Activated T-cell treated with anti-CD3 and anti-CD28 coated beads, Interleukin-2, amount 50 U/mL, for 1 hour (primary cell): ENCODE measurements at places on chromosomes 7 and 10.
A peak's percentile ranks its signal among the peaks of the same experiment; 100 is the strongest.

DNA sequence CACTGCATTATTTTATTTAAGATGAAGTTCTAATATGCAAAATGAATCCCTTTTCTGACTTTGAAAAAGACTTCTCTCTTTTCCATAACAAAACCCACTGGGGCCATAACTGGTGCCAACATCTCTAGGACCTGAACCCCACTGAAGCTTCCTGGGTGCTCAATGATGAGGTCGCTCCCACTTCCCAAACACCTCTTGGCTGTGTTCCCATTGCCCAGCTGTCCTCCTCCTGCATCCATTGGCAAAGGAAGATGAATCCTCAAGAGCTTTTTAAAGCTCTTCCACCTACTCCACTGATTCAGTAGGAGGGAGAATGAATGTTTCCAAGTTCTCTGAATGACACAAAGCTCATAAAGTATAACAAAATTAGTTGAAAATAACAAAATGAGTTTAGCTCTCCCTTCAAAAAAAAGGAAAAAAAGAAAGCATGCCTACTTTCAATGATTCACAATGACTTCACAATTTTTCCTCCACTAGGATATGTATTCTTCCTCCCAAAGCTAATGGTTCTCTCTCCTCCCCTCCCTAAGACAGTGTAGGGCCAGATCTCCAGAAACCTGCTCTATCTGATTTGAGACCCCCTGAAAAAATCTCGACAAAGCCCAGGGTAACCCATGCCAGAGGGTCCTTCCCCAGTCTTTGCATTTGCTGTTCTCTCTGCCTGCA, 64.8 kb downstream of the SORBS1 start:
- DNase-seq = no peak

DNA sequence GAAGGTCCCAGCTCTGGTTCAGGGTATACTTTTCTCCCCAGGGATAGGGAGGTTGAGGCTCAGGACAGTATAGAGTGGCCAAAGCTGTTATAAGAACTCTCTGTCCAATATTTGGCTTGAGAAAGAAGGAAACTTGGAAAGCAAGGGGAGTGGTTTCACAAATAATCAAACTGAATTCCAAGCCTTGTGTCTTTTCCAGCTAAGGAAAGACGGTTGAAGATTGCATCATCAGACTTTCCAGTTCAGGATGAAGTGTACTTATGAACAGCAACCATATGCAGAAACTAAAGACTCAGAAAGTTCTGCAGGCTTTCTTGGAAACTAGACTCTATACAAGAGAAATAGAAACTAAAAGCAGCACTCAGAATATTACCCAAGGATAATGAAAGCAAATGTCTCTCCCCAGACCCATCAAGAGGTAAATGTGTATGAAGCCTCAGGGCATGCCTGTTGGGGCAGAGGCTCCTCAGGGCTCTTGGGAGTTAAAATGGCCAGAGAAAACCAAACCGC, 46.4 kb downstream of the RAMP3 start:
- no peak for DNase-seq

GRCh38 chr7:17802056-17802455, 138.2 kb downstream of the SNX13 start:
- no peak for DNase-seq

GRCh38 chr10:90222939-90223338, 521.5 kb downstream of the KIF20B start:
- no peak for DNase-seq

GRCh38 chr7:96178581-96178980, 143.3 kb downstream of the SLC25A13 start:
- no peak for DNase-seq

GRCh38 chr10:131174651-131175540, 136.6 kb downstream of the TCERG1L start:
- no peak for DNase-seq

- DNase-seq = no peak
These were observed 49.4 kb upstream of the SUN1 start for GRCh38 chr7:782718-783449.

- DNase-seq = peak; percentile 34
These were observed 81.9 kb upstream of the CALN1 start for GRCh38 chr7:72493850-72494661.

DNA sequence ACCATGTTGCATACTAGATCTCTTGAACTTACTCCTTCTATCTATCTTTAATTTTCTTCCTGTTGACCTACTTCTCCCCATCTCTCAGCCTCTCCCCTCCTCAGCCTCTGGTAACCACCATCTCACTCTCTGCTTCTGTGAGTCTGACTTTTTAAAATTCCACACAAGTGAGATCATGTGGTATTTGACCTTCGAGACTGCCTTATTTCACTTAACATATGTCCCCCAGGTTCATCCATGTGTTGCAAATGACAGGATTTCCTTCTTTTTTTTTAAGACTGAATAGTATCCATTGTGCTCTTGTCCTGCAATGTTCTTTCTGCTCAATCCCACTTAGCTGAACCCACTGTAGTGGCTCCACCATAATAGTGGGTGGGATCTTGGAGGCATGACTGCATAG, 51.4 kb upstream of the DNAJC1 start:
- no peak for DNase-seq

- no peak for DNase-seq
These were observed 57.3 kb downstream of the NRP1 start for GRCh38 chr10:33277135-33277536.

DNA sequence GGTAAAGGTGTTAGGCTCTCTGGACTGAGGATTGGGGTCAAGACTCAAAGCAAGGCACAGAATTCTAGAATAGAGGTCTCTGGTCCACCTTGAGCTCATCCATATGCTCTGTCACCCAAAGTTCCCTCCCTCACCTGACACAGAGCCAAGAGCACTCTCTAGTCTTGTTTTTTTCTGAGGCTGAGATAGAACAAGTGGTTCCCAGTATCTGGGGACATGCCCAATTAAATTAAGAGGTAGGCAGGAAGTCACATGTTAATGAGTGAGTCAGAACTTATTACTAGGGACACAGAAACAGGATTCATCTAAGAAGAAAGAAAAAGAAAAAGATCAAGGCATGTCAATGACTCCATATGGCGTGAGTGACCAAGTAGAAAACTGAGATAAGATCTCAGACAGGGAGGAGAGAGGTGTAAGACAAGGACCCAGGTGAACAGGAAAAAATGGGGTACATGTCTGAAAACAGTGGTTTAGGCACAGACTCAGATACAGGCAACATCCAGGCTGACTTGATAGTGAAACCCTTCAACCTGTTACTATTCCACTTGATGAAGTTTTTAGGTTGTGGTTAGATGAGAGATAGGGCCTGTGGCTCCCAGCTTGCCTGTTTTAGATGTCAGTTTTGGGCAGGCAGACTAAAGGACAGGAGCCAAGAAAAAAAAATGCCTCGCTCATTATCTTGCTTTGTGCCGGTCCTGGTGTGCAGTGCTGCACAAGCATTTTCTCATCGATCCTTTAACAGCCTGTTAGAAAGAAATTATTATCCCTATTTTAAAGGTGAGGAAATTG, 609.9 kb downstream of the CCSER2 start:
- no peak for DNase-seq

GRCh38 chr10:132398566-132398991, 1.6 kb downstream of the PWWP2B start:
- DNase-seq = no peak

- no peak for DNase-seq
These were observed 5.9 kb upstream of the ITGA8 start for GRCh38 chr10:15725603-15726002.

DNA sequence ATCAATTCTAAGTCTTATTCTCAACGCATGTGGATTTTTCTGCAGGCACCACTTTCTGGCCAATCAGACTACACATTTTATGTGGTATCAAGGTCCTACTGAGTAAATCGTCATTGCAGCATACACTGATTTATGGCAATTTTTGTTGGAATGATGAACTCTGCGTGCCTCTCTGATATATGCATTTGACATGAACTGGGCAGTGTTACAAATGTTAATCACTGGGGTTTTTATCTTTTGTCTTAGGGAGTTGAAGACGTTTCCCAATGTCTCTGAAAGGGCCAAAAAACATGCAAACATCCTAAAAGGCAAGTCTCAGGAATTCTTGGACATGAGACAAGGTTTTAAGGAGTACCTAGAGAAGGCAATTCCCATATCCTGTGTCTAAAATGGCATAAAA, 809.5 kb upstream of the CELF2 start:
- no peak for DNase-seq

DNA sequence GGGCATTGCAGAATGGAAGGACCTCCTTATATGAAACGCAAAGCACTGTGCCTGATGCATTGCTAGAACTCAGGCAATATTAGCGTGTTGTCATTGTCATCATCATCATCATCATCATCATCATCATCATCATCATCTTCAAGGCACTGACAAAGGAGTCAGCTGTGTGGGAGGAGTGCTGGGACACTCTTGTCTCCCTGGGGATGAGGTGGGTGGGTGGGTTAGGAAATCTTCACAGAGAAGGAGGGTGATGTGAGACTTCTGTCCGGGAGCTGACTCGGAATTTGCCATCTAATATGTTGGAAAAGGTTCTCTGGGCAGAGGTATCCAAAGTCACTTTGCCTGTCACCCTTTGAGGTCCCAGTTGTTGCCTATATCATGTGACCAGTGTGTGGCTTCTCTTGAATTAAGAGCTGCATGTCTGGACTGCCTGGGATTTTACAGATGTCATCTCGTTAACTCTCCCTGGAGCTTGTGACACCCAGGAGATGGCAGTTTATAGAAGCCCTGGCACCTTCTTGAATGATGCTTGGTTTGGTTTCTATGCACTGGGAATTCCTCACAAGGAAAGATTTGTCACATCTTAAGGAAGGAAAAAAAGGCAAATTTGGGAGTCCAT, 7.1 kb downstream of the HTRA1 start:
- DNase-seq = no peak

DNA sequence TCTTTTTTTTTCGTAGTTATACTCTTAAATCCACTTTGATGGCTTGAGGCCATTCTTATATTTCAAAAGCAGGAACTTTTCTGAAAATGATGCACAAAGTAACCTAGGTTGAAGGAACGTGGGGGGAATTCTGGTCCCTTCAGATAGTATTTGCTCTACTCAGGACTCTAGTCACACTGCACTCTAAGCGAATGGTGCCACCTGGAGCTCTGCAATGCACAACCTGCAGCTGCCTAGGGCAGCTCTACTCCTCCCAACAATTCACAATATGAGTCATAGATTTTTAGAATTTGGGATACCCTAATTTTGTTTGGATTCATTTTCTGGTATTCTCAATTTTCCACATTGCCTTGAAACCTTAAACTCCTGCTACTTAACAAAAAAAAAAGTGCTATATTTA, 17.3 kb downstream of the SYPL1 start:
- DNase-seq = no peak

GRCh38 chr7:137402536-137403352, 59.2 kb upstream of the PTN start:
- no peak for DNase-seq

DNA sequence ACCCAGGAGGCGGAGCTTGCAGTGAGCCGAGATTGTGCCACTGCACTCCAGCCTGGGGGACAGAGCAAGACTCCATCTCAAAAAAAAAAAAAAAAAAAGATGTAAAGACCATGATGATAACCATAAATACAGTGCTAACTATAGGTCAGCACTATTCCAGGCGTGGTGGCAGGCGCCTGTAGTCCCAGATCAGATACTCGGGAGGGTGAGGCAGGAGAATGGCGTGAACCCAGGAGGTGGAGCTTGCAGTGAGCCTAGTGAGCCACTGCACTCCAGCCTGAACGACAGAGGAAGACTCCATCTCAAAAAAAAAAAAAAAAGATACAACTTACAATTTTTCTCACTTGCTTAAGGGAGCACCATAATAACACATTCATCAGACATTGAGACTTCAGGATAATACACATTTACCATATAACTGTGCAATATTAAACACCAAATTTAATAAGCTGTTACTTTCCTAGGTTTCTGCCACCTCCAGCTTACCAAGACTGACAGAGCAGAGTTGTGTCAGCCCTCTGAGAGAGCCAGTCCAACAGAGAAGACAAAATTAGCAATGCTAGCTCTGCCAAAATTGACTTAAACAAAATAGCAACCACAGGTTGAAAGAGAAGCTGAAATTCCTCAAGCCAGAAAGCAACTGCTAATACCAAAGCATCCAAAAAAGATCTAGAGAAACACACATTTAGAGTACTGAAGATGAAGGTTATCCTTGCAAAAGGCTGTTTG, 8.2 kb downstream of the DNA2 start:
- DNase-seq = no peak

- DNase-seq = no peak
These were observed 175.4 kb upstream of the AKR1E2 start for GRCh38 chr10:4650582-4650981.

DNA sequence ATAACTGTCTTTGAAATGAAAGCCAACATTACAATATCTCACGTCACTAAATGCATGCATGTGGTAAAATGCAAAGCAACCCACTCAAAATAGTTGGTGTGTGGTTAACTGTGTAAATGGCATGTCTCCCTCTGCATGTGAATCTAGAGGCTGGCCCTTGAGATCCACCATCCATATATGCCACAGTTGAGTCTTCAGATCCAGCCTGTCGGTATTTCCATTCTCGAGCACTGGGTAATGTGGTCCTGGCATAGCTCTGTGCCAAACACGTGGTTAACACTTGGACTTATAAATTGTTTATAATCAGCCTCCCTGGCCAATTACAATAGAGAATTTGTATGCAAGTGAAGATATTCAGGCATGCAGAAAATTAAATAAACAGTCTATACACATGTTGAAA, 90.3 kb downstream of the LYZL1 start:
- no peak for DNase-seq

GRCh38 chr7:22572292-22572691, 72.3 kb upstream of the STEAP1B start:
- DNase-seq = no peak

- DNase-seq = no peak
These were observed 122.2 kb upstream of the LRGUK start for GRCh38 chr7:134004829-134005505.

GRCh38 chr7:30446266-30446665, 32.3 kb downstream of the NOD1 start:
- DNase-seq = no peak

DNA sequence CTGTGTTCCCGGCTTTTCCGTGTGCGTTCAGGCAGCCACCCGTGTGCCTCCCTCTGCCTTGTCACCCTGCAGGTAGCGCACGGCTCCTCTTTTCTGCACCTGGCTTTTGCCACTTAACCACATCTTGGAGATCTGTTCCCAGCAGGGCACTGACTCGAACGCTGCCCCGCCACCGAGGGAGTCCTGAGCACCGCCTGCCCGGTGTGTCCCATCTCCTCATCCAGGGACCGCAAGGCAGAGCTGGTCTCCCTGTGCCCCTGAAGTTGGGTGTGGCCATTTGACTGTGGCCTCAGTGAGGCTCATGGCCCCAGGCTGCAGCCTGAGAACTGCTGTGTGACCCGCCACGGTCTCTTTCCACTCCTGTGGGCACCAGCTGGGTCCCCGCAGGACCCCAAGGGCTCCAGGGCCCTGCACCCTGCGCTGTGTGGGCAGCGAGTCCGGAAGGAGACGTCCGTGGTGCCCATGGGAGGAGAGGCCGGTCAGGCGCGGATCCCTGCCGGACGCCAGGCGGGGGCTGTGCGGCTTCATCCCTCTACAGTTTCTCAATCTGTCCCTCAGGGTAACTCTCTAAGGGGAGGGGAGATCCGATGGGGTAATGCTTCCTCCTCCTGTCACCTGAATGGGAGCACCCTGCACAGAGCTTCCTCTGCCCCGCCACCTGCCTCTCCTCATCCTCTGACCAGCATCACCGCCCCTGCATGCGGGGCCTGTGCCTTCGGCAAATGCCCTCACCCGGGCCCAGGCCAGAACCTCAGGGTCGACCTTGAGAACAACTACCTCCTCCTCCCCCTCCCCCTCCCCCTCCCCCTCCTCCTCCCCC, 1.8 kb upstream of the INTS1 start:
- no peak for DNase-seq
